ENCODE measurements at places on chromosomes 1 and 21.

DNA sequence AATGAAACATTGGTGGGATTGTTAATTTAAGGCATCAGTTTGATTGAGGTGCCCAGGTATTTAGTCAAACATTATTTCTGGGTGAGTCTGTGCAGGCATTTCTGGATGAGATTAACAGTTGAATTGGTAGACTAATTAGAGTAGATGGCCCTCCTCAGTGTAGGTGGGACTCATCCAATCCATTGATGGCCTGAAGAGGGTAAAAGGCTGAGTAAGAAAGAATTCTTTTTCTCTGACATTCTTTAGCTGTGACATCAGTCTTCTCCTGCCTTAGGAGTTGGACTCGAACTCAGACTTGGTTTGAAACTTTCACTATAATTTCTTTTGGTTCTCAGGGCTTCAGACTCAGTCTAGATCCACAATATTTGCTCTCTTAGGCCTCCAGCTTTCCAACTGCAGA lies 59.6 kb upstream of the ADAMTS5 start:
- DNase-seq, result no peak

DNA sequence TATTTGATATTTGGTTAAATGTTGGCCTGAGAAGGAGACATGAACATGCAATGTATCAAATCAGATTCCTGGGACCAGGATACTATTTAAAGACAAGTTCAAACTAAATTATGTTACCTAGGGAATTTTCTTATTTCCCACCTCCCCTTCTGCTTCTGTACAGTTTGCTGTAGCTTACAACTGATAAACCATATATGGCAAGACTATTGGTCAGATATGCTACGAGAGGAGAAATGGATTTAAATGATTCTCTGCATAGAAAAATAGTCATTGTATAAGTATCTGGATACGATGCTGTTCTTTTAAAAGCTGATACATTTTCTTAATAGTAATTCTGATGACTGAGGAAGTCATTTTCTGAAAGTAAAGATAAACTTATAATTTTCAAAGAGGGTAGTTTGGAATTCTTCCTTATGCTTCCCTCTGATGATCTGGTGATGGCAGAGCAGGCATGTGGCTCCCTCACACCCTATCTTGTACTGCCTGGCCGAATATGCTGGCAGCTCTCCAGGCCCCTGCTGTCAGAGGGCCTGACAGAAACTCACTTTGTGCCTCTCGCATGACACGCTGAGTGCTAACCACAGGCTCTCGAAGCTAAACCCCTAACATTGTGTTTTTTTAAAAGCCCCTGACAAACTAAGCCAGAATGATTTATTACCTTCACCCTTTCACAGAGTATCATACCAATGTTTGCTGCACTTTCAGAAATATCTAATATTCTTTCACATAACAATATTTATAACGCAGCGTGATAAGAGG lies 19.4 kb downstream of the RRP15 start:
- no peak for DNase-seq

GRCh38 chr1:234326497-234327366 lies 46.5 kb upstream of the COA6 start:
- DNase-seq, result peak; percentile 38

GRCh38 chr21:42097860-42098454 lies 26.8 kb downstream of the UMODL1 start:
- no peak for DNase-seq

GRCh38 chr1:53065391-53065790 lies 3.4 kb downstream of the PODN start:
- no peak for DNase-seq

DNA sequence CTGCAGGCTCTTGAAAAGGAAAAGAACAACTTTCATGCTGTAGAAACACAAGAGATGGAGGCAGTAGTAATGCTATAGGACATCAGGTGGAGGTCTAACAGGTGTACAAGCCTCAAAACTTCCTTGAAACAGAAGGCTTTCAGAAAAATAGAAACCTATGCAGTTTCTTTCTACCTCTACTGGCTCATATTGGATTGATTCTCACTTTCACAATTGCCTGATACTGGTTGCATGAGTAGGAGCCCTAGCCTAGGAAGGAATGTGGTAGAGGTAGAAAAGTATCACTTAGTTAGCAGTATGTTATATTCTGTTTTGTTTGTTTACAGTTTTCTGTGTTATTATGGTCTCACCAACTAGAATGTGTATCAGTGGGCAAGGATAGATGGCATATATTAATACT lies 175.4 kb upstream of the GORAB start:
- no peak for DNase-seq
